ENCODE measurements at places on chromosomes 12 and 14. TPM values are rescaled to one million over a fixed set of nuclear protein-coding genes. Genes with fewer than 3 reads are reported as not detected.

Gene TCTN2
- 7.3 TPM for total RNA-seq

Gene DHRS2
- total RNA-seq, result 0.13 TPM

Gene APOF
- not detected for total RNA-seq

Gene FITM1
- 0.10 TPM for total RNA-seq

Gene IFNG-AS1
- not detected for total RNA-seq

Gene A2M
- total RNA-seq, result 45.0 TPM

Gene CMA1
- not detected for total RNA-seq

Gene LRRIQ1
- 0.47 TPM for total RNA-seq

Gene PRIMA1
- not detected for total RNA-seq

Gene TEX22
- not detected for total RNA-seq

Gene LRRC10
- total RNA-seq, result not detected

Gene SLC16A7
- 6.6 TPM for total RNA-seq

Data from mammary microvascular endothelial cell (primary cell).